ENCODE measurements at places on chromosomes 1 and 21.

DNA sequence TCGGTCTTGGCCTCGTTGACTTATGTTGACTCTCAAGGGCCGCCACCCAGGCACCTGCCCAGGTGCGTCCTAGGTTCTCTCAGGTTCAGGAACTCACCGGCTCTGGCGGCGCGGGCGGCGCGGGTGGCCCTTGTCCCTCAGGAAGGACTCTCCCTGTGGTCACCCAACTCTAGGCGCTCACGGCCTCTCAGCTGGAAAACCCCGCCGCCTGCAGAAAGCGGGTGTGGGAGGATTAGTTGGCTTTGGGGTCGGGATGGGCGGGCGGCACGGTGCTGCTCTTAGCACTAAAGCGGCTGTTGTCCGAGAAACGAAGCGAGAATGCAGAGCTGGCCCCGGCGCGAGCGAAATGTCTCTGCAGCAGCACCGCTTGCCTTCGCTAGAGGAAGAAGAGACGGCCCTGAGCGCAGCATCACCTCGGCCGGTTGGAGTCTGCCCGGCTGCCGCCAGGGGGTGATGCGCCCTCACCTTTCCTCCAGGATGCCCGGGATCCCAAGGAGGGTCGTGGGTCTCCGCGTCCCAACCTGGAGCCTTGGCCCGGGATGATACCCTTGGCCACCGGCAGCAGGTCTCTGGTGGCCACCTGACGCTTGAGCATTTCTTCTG lies 8.1 kb upstream of the TADA1 start:
- DNase-seq, result peak; percentile 40

GRCh38 chr1:8439015-8439702 lies 121.2 kb downstream of the SLC45A1 start:
- no peak for DNase-seq

GRCh38 chr1:155463865-155464650 lies 98.5 kb downstream of the ASH1L start:
- DNase-seq, result no peak

DNA sequence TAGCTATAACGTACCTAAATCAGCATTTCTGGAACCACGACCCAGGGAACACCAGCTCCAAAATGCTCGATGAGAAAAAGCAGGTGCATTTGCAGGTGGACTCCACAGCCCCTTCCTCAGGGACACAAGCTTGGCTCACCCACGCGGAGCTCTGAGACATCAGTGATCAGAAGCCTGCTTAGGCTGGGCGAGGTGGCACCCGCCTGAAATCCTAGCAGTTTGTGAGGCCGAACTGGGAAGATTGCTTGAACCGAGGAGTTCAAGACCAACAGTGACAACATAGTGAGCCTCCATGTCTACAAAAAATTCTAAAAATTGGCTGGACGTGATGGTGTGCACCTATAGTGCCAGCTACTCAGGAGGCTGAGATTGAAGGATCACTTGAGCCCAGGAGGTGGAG lies 2.5 kb upstream of the TSPEAR start:
- DNase-seq, result no peak

- DNase-seq, result peak; percentile 52
Measured at GRCh38 chr1:171794085-171794484, 12.6 kb downstream of the METTL13 start.

GRCh38 chr1:197384471-197384870 lies 116.4 kb downstream of the CRB1 start:
- DNase-seq, result no peak

- no peak for DNase-seq
Measured at GRCh38 chr1:232066521-232066920, 439.9 kb downstream of the DISC1 start.

DNA sequence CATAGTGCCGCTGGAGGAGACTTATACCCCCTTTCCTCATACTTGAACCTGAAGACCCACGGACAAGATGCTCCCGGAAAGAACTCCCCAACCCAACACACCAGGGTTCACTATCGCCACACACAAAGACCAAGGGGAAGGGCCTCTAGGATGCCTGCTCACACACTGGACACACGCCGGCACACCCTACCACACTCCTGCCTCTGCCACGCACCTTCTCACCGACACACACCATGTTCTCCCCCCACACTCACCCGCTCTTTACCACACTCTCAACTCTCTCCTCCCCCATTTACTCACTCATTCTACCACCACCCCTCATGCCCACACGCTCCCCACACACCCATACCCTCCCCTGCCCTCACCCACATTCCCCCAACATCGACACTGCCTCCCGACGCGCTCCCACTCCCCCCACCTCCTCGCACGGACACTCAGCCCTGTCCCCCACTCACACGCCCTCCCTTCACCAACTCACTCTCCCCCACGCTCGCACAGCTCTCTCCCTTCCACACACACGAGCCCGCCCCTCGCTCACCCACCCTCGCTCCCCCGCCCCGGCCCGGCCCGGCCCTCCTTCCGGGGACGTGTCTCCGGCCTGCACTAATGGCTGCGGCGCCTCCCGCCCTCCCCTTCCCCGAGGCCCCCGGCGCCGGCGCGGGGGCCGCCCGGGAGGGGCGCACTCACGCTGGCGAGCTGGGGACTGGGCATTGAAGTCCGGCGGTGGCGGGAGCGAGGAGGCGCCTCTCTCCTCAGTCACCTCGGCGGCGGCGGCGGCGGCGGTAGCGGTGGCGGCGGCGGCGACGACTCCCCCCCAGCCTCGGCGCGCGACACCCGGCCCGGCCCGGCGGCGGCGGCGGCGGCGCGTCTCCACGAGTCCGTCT lies 626 bp downstream of the PTP4A2 start:
- DNase-seq, result peak; percentile 78

- peak; percentile 85 for DNase-seq
Measured at GRCh38 chr1:9110669-9111356, 18.1 kb downstream of the GPR157 start.

DNA sequence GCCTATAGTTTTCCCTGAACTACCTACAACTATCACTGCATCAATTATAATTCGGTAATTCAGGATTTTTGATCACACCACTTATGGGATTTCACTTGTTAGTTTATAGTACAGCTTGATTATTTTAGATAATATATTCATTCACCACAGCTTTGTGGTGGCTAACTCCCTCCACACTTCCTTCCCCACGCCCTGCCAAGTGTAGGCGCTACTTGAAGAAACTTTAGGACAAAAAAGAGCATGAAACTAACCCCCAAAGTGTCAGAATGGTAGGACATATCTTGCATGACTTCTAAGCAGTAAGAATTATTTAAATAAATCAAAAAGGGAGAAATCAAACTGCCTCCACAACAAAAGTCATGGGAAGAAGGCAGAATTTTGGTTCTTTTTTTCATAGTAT lies 70.1 kb downstream of the LHX9 start:
- no peak for DNase-seq

Data from activated naive CD8-positive, alpha-beta T cell treated with anti-CD3 and anti-CD28 coated beads for 36 hours (primary cell).